ENCODE measurements at places on chromosomes 11 and 22.

DNA sequence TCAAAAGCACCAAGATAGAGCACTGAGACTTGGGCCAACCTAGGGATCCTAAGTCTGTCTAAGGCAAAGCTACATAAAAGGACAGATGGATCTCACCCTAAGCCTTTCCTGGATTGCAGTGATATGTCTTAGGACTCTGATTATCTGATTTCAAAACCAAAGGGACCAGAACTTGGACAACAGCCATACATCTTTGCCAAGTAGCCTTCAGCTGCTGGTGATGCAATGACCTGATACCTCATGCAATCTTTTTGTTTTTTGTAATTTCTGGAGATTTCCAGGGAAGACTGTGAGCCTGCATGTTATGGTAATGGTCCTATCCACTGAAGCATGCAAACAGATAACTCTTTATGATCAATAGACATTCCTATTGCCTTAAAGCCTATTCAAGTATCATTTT is 230.4 kb upstream of the MTNR1B start:
- DNase-seq: no peak

DNA sequence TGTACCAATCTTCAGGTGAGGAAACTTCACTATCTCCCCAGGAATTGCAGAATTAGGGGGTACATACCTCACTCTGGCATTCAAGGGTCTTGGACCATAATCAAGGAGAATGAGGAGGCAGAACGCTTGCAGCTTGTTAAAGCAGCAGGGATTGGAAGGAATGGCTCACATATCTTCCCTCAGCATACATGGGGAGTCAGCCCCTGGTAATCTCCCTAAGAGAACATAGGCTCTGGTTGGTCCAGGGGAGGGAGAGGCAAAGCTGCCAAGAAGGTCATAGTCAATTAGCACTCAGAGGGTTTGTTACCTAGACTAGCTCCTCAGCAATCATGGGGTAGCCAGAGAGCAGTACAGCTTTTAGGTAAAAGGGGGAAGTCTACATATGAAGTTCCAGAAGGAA is 256.8 kb downstream of the INSC start:
- no peak for DNase-seq

GRCh38 chr11:69205743-69206612 is 50.2 kb downstream of the SMIM38 start:
- no peak for DNase-seq

- peak; percentile 81 for DNase-seq
These were observed 7.2 kb upstream of the EHD1 start for GRCh38 chr11:64885367-64886286.

- DNase-seq: no peak
These were observed 54.8 kb upstream of the B3GAT1 start for GRCh38 chr11:134466610-134467567.

DNA sequence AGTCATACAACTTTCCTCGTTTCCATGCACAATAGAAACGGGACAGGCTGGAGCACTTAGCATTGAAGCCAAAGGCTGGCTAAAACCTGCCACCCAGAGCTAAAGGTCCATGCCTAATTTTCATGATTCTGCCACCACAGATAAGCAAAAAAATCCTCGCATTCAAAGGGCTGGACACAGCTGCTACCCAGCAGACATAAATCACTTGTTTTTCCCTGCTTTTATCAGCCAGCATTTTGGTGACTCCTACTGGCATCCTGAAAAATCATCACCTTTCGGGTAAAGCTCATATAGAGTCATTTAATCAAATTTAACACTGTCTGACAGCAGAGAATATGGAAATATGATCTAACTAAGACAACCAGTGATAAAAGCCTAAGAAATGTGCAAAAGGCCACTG is 37.9 kb downstream of the ALG9 start:
- DNase-seq: peak; percentile 16

GRCh38 chr11:118002541-118003423 is 16.6 kb downstream of the IL10RA start:
- DNase-seq: no peak

GRCh38 chr11:8099291-8099899 is 18.4 kb downstream of the TUB start:
- DNase-seq: peak; percentile 68

- DNase-seq: no peak
These were observed 2.9 kb downstream of the CLCF1 start for GRCh38 chr11:67370351-67371076.

DNA sequence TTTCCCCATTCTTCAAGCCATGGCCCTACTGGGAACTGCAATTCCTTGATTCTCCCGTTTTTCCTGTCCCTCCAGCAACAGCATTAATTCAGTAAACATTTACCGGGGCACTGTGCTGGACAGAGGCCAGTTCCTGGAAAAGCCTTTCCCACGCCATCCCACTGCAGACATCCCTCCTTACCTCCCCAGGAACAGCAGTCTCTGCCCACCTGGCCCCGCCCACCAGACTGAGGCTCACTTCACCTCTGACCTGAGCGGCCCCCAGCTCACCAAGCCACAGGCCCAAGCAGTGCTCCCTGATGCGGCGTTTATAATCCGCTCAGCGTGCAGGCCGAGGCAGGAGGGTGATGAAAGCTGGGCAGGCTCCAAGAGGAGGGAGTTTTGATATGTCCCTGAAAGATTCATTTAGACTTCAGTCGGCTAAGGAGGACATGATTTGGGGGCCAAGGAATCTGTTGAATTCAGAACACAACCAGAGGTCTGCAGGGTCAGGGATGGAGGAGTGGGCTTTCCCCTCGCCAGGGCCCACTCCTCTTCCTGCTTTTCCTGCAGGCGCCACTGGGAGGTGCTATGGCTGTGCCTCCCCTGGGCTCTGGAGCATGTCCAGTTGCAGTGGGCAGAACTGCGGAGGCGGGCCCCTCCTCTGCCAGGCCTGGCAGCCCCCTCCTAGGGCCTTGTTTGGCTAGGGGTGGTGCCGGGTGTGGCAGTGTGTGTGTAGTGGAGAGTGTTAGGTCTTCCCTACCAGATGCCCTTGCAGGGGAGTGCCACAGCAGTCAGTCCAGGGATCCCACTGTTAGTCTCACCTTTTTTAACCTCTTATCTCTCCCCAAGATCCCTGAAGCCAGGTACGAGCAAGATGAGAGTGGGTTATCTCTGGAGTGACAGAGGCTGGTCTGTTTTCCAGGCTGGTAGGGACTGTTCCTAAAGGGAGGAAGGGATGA is 1.4 kb upstream of the TAGLN start:
- DNase-seq: no peak

Measured in RKO (cell line).